Effector CD8-positive, alpha-beta T cell (primary cell): ENCODE measurements at places on chromosomes 5 and 9.

GRCh38 chr5:168209244-168209995 is 82.0 kb upstream of the WWC1 start:
- DNase-seq = no peak

- no peak for DNase-seq
Observed at GRCh38 chr5:7072188-7072587, 323.8 kb upstream of the ADCY2 start.

DNA sequence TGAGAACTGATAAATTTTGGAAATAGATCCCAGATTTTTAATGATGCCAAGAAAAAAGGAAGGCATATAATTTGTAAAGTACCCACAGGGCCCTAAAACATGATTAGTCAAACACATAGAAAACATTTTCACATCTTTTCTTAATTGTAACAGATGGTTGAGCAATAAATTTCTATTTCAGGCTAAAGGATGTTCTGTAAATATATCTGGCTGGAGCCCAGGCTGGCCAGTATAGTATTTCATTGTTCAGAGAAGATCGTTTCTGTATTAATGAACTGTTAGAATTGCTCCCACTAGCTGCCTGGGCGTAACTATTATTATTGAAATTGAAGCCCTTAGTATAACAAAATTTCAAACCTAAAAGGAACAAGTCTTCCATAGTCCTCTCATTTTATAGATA is 105.3 kb upstream of the SMC2 start:
- no peak for DNase-seq

GRCh38 chr9:134970198-134970597 is 52.5 kb upstream of the FCN1 start:
- no peak for DNase-seq

DNA sequence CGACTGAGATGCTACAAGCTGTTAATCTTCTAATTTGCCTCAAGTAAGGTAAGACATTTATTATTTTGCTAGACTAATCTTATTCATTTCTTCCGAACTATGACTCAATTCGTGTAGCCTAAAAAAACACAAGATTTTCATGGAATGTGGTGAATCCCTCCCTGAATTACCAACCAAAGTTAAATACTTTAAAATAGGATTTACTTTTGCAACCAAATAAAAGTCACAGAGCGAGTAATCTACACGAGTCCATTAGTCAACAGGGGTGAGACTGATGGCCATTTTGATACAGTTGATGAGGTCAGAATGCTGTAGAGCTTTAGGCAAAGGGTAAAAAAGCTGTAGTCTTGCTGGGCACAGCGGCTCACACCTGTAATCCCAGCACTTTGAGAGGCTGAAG is 13.1 kb upstream of the BNC2 start:
- no peak for DNase-seq

GRCh38 chr5:127705120-127705892 is 2.1 kb downstream of the CCDC192 start:
- DNase-seq = no peak
